ENCODE measurements at places on chromosomes 1 and 21.

DNA sequence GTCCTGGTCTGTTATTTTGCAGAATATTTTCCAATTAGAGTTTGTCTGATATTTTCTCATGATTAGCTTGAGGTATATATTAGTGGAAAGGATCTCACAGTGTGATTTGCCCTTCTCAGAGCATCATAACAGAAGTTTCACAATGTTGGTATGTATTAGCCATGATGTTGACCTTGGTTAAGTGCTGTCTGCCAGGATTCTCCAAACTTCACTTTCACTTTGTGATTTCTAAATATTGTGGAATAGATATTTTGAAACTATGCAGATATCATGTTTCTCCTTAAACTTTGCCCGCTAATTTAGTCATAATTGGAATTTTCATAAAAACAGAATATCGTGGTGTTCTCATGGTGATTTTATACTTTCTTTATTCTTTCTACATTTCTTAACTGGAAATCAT is 98.0 kb upstream of the DEPDC1 start:
- DNase-seq: no peak

GRCh38 chr1:67789551-67789950 is 43.7 kb downstream of the GNG12 start:
- no peak for DNase-seq

DNA sequence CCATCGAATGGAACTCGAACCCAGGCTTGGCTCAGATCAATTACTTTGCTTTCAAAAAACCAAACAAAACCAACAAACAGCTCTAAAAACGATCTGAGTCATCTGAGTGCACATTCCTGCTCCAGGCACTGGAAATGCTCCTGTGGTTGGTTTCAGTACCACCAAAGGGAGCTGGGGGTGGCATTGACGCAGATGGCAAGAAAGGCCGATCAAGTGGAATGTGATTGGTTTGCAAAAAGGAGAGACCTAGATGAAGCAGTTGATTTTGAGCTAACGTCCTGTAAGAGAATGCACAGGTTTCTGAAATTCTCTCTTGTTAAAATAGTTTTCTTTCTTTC is 39.5 kb downstream of the PIK3CD start:
- DNase-seq: no peak

DNA sequence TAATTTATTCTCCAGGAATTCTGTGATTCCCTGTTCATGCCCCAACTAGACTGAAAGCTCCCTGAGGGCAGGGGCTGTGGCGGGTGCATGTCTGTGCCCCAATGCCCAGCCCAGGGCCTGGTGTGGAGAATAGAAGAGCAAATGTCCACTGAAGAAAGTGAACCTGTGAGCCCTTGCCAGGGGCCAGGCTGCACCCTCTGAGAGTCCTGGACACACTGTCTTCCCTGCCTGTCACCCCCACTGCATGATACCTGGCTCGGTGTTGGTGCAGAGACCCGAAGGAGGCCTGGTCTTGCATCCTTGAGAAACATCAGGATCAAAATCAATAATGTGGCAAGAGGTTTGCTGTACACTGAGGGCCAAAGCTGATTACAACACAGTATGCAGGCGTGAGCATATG is 69.8 kb upstream of the RUNX3 start:
- DNase-seq: no peak

DNA sequence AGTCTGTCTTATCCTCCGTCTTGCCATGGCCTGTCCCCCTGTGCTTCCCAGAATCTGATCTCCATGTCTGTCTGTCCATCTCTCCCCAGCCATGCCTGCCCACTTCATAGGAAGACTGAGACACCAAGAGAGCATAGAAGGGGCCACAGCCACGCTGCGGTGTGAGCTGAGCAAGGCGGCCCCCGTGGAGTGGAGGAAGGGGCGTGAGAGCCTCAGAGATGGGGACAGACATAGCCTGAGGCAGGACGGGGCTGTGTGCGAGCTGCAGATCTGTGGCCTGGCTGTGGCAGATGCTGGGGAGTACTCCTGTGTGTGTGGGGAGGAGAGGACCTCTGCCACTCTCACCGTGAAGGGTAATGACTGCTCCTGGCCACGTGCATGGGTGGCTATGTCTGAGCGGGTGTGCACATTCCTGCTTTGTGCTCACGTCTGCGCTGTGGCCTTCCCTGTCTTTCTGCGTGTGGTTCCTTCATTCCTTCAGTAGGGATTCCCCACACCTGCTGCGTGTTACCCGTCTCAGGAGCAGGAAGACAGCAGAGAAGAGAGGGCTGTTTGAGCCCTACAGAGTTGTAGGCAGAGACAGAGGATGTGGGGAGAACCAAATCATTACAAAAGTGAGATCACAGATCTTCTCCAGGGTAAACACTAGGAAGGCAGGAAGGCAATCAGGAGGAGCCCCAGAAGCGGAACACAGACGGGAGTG is 80.8 kb downstream of the OBSCN start:
- DNase-seq: no peak

DNA sequence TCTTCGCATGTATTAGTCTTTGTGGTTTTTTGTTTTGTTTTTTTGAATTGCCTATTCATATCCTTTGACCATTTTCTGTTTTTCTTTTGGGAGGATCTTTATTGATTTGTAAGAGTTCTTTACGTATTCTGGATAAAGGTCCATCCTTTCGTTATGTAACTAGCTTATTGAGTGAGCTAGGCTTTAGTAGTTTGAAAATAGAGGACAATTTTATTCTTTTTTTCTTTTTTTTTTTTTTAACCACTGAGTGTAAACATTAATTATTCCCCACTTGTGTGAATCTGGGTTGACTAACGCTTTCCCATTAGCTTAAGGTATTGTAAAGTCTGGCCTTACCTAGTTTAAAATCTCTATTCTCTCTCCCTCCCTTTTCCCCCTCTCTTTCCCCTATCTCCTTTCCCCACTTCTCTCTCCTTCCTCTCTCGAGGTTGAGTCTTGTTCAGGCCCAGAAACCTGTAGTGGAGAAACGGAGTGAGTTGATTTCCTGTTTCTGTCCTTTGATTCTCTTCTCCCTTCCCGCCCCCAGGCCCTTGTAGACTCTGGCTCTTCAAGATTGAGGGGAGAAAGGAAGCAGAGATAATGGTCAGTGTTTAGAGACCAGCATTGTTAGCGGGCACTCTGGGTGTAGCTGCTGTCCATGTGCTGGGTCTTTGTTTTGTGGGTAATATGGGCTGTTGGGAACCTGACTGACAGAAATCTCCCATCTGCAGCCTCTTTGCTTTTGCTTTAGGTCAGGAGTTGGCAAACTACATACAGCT is 1.5 kb downstream of the MORC3 start:
- peak; percentile 52 for DNase-seq

DNA sequence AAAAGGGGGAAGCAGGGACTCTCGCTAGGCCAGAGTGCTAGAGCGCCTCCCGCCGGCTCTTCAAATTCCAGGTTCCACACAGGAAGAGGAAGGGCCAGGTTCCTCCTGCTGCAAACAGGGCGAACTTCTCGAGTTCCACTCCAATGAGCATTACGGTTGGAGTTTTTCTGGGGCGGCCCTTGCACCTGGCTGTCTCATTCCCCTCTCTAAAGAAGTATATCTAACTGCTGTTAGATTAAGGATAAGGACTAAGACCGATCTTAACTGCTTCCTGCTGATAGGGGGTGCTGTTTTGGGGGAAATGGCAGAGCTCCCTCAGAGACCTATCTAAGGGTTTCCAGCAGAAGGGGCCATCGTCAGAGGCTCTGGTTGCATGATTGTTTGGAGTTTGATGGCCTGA is 138.0 kb downstream of the RABGAP1L start:
- DNase-seq: no peak

GRCh38 chr1:110224240-110224995 is 14.3 kb downstream of the KCNC4 start:
- no peak for DNase-seq

DNA sequence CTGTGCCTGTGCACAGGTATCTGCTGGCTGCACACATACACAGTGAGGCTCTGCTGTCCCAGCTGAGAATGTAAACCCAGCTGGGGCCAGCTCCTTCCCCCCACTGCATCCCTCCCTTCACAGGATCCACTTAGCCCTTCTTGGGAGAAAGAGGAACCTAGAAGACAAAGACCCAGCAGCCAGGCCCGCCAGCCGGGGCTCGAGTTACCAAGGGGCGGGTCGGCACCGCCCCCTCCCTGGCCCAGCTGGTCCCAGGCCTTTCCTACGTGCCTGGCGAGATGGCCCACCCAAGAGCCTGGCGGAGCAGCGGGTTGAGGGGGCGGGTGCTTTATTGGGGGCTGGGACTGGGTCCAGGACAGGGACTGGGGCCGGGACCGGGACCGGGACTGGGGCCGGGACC is 2.1 kb downstream of the SH3BGRL3 start:
- DNase-seq: peak; percentile 80

- DNase-seq: no peak
These were observed 49.3 kb downstream of the KANK4 start for GRCh38 chr1:62269851-62270495.

GRCh38 chr1:166017395-166017794 is 149.4 kb downstream of the FAM78B start:
- DNase-seq: no peak

DNA sequence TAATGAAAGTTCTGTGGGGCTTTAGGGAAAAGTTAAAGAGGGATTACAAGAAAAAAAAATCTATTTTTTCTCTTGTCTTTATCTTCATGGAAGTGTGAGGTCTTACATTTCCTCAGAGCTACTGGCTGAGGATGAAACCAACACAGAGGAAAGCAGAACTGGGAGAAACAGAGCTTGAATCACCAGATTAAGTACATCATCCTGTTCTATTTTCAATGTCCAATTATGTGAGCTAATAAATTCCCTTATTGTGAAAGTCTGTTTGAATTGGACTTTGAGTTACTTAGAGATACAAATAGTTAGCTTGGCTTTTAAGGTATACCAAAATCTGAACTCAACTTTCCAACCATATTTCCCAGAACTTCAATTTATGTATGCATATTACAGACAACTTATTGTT is 69.2 kb downstream of the LPGAT1 start:
- no peak for DNase-seq

DNA sequence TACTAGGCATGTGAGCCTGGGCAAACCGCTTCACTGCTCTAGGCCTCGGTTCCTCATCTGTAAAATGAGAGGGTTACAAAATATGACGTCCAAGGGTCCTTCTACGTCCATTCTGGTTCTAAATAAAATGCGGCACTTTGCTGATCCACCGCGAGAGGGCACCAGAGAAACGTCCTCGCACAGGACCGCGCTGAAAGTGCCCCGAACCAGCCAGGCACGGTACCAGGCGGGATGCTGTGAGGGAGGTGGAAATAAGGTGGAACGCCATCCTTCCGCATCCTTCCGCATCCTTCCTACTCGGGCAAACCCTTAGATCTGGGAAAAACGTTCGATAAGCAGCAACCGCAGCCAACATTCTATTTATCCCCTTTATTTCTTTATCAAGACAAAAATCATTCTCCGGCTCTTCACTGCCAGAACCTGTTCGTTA is 60.3 kb upstream of the KRTAP19-8 start:
- DNase-seq: peak; percentile 38

DNA sequence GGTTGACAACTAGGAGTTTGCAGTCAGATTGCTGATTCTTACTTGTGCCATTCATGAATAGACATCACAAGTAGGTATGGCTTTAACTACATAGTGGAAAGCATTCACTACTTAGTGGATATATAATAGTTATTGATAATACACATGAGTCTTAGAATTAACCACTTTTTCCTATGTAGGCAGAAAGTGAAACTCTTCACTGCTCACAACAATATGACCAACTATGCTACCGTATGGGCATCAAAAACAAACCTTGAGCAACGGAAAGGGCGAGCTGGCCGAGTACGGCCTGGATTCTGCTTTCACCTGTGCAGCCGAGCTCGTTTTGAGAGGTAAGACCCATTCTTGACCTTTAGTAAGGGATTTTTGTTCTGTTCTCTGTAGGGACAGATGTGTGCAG is 38.7 kb downstream of the DHX9 start:
- DNase-seq: no peak

GRCh38 chr1:2480986-2481364 is 4.9 kb downstream of the PLCH2 start:
- DNase-seq: no peak

DNA sequence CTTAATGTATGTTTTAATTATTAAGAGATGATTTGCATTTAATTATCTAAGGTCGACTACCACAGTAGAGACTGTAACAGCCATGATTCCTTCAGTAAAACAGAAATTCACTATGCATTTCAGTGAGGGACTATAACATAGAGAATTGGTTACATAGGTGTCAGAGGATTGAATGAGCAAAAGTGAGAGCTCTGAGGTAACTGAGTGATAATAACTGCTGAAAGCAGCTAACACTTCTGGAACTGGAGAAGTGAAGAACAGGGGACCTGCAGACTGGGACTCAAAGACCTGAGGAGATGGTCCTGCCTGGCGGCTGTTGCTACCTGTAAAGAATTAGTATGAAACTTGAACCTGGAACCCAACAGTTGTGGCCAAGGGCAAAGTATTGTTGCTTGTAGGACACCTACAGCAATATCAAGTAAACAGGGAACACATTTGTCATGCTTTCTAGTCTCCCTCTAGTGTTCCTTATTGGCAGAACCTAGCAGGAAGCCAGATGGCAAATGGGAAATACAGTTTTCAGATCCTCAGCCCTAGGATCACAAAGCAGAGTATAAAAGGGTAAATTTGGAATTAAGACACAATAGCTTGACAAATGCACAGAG is 110.6 kb downstream of the HS2ST1 start:
- peak; percentile 25 for DNase-seq

DNA sequence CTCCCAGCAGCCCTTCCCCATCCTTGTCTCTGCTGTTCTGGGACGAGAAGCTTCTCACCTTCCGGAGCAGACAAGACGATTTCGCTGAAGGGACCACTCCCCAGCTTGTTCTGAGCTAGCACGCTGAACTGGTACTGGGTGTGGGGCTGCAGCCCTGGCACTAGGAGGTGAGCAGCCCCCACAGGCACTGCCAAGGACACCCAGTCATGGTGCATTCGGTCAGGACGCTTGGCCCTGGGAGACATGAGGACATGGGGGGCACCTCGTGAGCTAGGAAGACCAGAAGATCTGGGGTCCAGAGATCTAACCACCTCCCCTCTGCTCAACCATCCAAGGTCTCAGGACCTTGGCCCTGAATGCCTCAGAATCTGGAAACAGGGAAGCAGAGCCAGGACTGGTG is 5.3 kb upstream of the TAGLN2 start:
- no peak for DNase-seq

DNA sequence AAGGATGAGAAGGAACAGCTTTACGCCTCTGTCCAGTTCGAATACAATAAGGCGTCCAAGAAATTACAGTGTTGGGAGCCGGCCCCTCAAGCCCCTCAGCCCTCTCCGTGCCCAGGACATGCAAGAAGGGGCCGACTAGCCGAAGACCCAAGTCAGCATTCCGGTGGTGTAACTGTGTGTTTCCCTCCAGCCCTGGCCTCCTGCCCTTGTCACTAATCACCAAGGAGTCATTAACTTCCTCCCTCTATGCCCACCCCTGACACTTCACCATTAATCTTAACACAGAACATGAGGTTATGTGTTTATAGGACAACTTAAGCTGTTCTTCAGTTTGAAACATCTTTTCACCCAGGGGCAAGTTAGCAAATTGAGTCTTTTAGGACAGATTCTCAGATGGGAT is 16.4 kb upstream of the C4BPB start:
- no peak for DNase-seq

All from NCI-H524 (cell line).